Gastroesophageal sphincter (tissue), 4 donors: ENCODE measurements at places on chromosomes 16 and 17.

DNA sequence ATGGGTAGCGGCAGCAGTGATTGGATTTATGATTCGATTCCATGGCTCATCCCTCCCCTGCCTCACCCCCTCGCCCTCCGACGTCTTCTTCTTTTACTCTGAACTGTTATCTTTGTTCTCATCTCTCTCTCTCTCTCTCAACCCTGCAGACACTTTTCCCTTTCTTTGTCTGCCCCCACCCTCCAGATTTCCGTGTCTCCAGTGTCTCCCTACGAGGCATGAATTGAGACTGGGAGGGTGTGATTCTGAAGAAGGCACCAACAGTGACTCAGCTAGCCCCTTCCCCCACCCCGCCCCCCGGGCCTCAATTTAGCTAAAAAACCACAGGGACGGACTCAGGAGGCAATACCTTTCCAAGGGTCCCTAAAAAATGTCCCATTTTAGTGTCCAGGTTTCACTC, 47.6 kb upstream of the STH start:
- ATAC-seq = no peak

DNA sequence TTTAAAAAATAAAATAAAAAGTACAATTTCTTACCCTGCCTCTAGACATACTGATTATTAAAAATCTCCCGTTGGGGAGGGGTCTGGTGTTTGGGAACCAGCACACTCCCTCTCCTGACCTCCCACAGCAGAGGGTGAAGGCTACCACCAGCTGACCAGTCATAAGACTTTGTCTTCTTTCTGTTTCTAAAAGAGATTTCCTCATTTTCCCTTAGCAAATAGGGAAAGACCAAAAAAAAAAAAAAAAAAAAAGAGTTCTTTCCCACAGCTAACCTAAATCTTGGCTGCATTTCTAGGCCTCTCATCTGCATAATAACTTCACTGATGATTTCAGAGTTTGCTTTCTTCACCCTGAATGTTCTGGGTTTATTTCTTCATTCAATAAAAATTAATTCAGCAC, 30.3 kb downstream of the CDK5RAP3 start:
- no peak for ATAC-seq

- ATAC-seq = no peak
These were observed 8.3 kb upstream of the FDXR start for GRCh38 chr17:74881073-74881472.

GRCh38 chr17:6894206-6894528, 62.6 kb upstream of the TEKT1 start:
- no peak for ATAC-seq

DNA sequence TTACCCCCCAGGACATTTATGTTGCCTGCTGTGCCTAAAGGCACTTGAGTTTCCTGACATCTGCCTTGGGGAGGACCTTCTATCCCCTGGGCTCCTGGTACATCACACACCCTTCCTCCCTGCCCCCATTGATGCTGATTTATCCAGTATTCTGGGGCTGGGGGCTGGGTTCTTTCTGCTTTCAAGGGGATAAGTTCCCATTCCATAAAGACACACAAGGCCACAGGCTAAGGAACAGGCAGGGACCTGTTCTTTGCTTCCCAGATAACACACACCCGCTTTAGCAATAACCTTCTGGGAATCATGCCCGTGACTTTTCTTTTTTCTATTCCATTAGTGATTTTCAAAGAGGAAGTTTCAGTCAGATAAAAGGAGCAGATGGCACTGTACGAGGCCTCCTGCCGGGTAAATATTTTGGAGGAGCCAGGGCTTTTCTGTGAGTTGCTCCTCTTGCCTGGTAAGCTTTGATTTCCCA, 30.6 kb downstream of the CHD9 start:
- peak; percentile 32 for ATAC-seq

- ATAC-seq = no peak
These were observed 214.0 kb upstream of the MPHOSPH6 start for GRCh38 chr16:82384017-82384416.

GRCh38 chr16:47613251-47613650, 152.1 kb downstream of the PHKB start:
- ATAC-seq = no peak

- ATAC-seq = no peak
These were observed 14.1 kb downstream of the TTYH2 start for GRCh38 chr17:74227271-74228080.

DNA sequence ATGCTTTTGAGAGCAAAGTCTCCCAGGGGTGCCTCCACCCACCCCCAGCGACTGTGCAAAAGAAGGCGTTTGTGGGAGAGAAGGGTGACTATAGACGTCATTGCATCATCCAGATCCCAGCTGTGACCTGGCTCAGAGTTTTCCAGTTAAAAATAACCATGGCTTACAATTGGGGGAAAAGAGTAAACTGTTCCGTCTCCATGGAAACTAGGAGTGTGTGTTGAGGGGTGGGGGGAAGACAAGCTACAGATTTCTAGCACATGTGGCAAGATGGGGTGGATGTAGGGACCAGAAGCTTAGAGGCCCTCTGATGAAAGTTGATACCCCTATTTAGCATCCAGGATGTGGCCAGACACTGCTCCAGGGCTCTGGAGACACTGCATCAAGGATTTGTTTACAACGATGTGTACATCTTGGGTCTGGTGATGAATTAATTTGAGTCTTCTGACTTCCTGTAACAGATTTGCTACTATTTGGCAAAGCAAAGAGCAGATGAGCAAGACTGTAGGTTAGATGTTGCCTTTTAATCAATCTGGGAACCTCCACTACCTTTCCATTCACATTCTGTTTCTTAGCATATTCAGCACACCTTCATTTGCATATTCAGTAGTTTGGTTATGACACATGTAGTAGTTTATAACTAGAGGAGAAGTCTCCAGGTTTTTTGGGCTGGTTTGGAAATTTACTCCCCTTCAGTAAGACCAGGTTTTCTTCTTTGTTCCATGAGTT, 6.2 kb upstream of the DUSP14 start:
- peak; percentile 65 for ATAC-seq

- ATAC-seq = peak; percentile 41
These were observed 18.3 kb upstream of the WFIKKN2 start for GRCh38 chr17:50816771-50817751.

DNA sequence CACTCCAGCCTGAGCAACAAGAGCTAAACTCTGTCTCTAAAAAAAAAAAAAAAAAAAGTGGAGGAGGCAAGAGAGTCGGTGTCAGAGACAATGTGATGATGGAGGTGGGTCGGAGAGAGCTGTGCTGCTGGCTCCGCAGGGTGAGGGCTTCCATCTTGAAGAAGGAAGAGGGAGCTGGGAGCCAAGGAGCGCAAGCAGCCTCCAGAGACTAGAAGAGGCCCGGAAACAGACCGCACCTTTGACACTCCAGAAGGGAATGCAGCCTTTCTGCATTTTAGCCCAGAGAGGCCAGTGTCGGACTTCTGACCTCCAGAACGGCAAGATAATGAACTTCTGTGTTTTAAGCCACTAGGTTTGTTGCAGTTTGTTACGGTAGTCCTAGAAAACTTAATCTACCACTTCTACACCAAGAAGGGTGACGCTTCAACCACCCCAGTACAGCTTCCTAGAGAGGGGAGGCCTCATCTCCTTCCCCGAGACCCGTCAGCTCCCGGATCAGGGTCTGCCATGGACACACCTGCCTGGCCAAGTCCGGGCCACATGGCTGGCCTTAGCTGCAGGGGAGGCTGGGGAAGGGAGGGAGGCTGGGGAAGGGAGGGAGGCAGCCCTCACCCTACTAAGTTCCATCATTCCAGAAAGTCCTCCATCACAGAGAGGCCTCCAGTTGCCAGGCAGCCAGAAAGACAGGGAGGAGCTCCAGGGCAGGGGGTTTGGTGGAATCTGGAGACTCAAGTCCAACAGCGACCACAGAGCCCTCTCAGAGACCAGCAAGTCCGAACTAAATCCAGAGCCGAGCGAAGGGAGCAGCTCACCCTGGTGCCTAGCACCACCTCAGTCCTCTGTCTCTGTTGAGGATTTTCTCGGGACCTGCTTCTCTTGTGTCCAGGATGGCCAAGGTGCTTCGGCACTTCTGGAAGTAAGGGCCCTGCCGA, 13.2 kb upstream of the RBFOX3 start:
- no peak for ATAC-seq

DNA sequence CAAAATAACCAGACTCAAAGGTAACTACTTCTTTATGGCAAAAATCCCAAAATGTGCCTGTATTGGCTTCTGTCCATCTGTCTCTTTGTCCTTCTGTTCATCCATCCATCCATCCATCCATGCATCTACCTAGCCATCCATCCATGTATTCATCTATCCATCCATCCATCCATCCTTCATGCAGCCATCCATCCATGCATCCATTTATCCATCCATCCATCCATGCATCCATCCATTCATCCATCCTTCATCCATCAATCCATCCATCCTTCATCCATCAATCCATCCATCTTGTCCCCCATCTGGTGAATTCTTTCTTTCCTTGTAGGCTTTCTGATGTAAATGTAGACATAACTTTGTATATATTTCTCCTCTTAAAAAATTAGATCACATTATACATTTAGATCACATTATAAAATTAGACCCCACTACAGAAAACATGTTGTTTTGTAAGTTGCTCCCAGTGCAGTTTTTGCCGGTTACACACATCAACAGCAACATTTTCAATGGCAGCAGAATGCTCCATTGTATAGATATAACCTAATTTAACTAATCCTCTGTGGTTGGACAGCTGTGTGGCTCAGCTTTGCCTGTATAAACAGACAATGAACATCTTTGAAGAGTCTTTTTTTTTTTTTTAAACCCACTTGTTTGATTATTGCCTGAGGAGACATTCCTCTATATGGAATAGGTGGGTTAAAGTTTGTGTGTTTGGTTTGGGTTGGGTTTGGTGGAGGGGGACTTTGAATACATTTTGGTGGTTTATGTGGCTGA, 72.0 kb downstream of the MSI2 start:
- ATAC-seq = no peak

DNA sequence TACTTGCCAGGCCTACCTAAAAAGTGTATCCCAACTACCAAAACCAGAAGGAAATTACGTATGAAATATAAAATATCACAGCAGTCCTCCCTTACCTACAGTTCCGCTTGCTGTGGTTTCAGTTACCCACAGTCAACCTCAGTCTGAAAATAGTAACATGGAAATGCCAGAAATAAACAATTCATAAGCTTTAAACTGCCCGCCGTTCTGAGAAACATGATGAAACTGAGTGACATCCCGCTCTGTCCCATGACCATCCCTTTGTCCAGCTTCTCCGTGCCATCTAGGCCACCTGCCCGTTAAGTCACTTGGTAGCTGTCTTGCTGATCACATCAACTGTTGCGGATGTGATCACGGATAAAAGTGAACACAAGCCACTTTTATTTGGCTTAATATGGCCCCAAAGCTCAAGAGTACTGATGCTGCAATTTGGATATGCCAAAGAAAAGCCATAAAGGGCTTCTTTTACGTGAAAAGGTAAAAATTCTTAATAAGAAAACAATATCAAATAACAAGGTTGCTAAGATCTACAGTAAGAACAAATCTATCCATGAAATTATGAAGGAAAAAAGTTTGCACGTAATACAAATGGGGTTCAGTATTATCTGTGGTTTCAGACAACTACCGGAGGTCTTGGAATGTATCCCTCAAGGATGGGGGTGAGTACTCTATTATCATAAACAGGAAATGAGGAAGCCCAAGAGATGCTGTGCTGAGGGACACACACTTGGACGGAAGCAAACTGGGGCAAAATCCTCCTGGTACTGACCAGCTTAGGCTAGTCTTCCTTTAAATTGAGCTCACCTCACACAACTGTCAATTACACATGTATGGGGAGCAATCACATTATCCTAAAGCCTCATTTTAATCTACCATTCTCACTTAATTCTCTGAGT, 8.2 kb downstream of the USP22 start:
- no peak for ATAC-seq

GRCh38 chr17:38893607-38894006, 23.7 kb downstream of the LASP1 start:
- ATAC-seq = peak; percentile 34

GRCh38 chr17:2684549-2684948, 27.0 kb downstream of the CLUH start:
- no peak for ATAC-seq

- no peak for ATAC-seq
These were observed 43.6 kb upstream of the USP7 start for GRCh38 chr16:9007177-9007794.

DNA sequence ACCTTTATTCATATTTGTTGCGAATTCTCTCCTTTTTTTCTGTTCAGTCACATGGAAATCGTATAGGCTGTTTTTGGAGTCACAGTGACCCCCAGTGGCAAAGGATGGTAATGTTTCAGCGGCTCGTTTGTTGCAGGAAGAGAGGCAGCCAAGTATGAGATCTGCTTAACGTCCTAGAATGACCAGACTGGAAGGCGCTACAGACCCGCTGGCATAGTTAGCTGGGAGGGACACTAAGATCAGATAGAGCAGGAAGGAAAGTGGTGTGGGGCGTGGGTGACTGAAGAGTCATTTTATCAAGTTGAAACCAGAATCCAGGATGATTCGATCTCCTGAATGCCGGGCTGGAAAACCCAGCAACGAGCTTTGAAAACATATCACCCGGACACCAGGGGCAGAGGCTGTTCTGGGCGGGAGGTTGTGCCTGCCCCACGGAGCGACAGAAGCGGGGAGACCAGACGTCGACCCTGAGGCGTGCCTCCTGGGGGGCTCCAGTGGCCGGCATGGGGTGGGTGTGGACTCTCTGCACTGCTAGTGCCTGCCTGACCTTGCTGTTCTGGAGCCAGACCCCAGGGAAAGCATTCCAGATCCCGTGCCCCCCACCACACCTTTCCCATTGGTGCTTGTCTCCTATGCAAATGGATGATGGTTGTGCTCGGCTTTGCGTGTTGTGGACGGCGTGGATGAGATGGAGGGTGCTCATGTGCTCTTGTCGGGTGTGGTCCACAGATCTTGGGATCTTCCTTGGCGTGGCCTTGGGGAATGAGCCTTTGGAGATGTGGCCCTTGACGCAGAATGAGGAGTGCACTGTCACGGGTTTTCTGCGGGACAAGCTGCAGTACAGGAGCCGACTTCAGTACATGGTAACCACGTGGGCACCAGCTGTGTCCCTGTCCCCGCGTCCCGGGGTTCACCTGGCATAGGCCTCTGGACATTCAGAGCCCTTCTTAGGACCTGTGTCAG, 7.7 kb downstream of the IL34 start:
- ATAC-seq = peak; percentile 77

DNA sequence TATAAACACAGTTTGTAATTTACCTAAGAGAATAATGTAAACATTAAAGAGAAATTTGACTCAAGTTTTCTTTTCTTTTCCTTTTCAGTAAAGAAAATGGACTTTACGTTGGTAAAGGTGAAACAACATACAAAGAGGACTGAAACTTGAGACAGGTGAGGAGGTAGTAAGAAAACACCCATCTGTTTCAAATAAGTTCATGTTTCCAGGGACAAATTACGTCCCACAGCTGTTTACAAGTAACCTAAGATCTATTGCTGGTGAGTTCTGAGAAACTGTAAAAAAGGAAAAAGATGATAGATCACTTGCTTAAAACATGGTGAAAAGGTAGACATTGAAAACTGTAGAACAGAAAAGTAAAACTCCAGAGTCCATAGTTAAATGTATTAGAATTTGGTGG, 4.8 kb upstream of the ABCA5 start:
- no peak for ATAC-seq

GRCh38 chr17:30475206-30475605, 2.0 kb upstream of the GOSR1 start:
- no peak for ATAC-seq
